ENCODE measurements at places on chromosomes 12 and 14. TPM values are rescaled to one million over a fixed set of nuclear protein-coding genes. Genes with fewer than 3 reads are reported as not detected.

TWF1 gene
- 110 TPM for total RNA-seq

CELA1 gene
- total RNA-seq, result not detected

KRT85 gene
- total RNA-seq, result not detected

ADCY6 gene
- total RNA-seq, result 34.6 TPM

RNF31 gene
- total RNA-seq, result 29.3 TPM

KCNMB4 gene
- total RNA-seq, result 1.0 TPM

SPIC gene
- total RNA-seq, result not detected

RAD9B gene
- total RNA-seq, result 0.38 TPM

CACNA2D4 gene
- 0.81 TPM for total RNA-seq

KITLG gene
- total RNA-seq, result 24.1 TPM

ANKRD9 gene
- 8.0 TPM for total RNA-seq

ZC3H14 gene
- 50.5 TPM for total RNA-seq

C12orf54 gene
- total RNA-seq, result not detected

KLRF1 gene
- not detected for total RNA-seq

ZDHHC22 gene
- total RNA-seq, result not detected

All from endothelial cell of coronary artery (primary cell).